Esophagus squamous epithelium (tissue), 5 donors: ENCODE measurements at places on chromosomes 3 and 15. TPM values are rescaled to one million over a fixed set of nuclear protein-coding genes. Genes with fewer than 3 reads are reported as not detected.

The CCRL2 gene
- not detected for total RNA-seq

The TMEM39A gene
- 15.5 TPM for total RNA-seq

The HMG20A gene
- total RNA-seq: 7.9 TPM

The PLA2G4E gene
- 1.1 TPM for total RNA-seq

The SLC24A5 gene
- not detected for total RNA-seq

The SRPRB gene
- 25.1 TPM for total RNA-seq

The RPL35A gene
- total RNA-seq: 823 TPM

DNA sequence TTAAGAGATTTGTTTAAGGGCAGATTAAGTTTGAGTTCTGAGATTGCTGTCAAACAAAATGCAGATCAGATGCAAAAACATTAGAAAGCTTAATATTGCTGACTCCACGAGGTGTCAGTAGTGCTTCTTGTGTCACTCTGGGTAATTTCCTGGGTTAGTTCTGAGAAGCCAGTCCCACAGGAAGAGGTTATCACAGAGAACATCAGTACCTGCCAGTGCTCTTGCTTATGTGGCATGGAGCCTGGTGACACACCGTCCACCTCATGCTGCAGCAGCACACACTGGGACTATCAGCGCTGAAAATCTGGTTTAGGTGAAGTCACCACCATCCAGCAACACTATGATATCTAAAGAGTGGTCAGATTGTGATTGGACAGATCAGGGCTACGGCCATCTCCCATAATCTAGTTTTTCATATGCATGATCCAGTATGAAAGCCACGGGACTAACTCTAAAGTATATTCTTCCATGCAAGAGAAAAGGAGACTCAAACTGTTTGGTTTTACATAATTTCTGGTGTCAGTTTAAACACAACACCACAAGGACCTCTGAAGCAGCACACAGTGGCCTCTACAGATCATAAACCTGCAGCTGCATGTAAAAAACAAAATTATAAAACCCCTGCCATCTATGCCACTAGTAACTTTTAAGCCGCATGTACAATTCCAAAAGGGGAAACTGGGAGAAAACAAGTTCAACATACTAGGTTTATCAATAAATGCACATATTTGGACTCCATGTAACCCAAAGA is 36.1 kb upstream of the MYO5C start:
- H3K4me1 ChIP-seq: no peaks in the 10 kb centered on the region
- H3K4me3 ChIP-seq: no peak overlapping the region
- no peaks in the 10 kb centered on the region for H3K27me3 ChIP-seq
- DNase-seq: no peak

- H3K27me3 ChIP-seq: no peaks in the 10 kb centered on the region
- no peak overlapping the region for H3K4me3 ChIP-seq
- DNase-seq: no peak
- H3K4me1 ChIP-seq: no peaks in the 10 kb centered on the region
Observed at GRCh38 chr3:134544316-134544715, 58.5 kb downstream of the CEP63 start.

- no peaks in the 10 kb centered on the region for H3K27me3 ChIP-seq
- H3K36me3 ChIP-seq: no peaks in the 10 kb centered on the region
- DNase-seq: no peak
- H3K4me3 ChIP-seq: no peak overlapping the region
- no peaks in the 10 kb centered on the region for H3K4me1 ChIP-seq
Observed at GRCh38 chr3:110077093-110077492, 739.7 kb upstream of the DPPA4 start.

DNA sequence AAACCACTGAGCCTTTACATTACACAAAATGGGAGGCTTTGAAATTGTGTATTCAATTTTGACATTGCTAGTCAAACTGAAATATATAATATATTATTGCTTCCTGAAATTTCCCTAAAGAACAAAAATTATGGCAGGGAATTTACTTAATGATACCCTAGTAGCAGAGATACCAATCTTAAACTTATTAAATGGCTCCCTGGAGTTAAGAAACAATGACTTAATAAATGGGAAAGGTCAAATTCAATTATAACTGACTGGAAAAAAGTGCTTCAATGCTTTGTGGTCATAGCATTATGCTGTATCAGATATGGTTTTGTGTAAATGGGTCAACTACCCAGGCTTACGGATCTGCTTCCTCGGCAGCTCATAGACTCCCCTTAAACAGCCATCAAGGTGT is 244.1 kb downstream of the CNTN3 start:
- no peaks in the 10 kb centered on the region for H3K4me1 ChIP-seq
- H3K36me3 ChIP-seq: no peaks in the 10 kb centered on the region
- DNase-seq: no peak
- H3K27me3 ChIP-seq: no peaks in the 10 kb centered on the region
- H3K27ac ChIP-seq: no peak overlapping the region

- no peak for DNase-seq
- no peak overlapping the region for H3K4me3 ChIP-seq
- H3K27me3 ChIP-seq: no peaks in the 10 kb centered on the region
- no peak overlapping the region for H3K27ac ChIP-seq
- no peaks in the 10 kb centered on the region for H3K36me3 ChIP-seq
Observed at GRCh38 chr3:83321891-83322290, 1560.4 kb upstream of the GBE1 start.

DNA sequence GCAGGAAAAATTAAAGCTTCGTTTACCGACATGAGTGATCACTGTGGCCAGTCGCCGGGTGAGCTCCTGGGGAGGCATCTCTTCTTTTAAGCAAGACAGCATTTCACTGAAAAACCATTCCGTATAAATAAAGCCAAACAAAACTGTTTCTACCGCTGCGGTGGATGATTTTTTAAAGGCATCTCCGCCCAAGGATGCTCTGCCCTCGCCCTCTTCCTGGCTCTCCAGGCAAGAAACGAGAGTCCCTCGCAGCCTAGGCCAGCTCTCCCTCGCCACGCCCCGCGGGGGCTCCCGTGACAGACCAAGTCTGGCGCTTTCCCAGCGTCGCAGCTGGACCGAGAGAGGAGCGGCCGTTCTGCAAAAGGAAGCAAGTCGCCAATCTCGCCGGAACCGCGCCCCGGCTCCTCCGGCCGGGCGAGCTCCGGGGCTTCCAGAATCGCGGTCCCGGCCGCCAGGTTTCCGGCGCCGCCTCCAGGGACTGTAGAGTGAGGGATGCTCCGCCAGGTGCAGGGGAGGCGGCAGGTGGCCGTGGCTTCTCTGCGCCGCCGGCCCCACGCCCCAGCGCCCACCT is 458 bp downstream of the MCF2L2 start:
- H3K27ac ChIP-seq: peak overlapping the region; percentile 27
- H3K4me3 ChIP-seq: peak overlapping the region; percentile 52
- DNase-seq: no peak

GRCh38 chr3:13795816-13796215 is 84.1 kb downstream of the WNT7A start:
- H3K4me3 ChIP-seq: no peak overlapping the region
- no peak overlapping the region for H3K27ac ChIP-seq
- no peak for DNase-seq
- no peaks in the 10 kb centered on the region for H3K4me1 ChIP-seq
- no peaks in the 10 kb centered on the region for H3K36me3 ChIP-seq
- H3K27me3 ChIP-seq: peaks cover 86% of the 10 kb centered on the region

DNA sequence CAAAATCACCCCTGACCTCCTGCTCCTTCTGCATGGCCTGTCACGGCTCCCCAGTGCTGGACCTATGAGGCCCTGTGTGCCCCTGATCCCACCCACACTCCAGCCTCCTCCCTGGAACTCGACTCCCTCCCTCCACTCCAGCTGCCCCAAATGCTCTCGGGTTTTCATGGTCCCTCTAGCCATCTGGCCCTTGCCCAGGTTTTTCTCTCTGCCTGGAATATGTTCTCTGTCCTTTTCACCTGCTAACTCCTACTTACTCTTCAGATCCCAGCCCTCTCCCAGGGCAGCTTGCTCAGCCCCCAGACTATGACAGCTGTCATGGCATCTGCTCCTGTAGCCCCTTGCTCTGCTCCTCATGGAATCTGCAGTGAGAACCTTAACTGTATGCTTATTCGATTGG is 30.3 kb downstream of the DUSP7 start:
- no peaks in the 10 kb centered on the region for H3K27me3 ChIP-seq
- peaks cover 66% of the 10 kb centered on the region for H3K4me1 ChIP-seq
- DNase-seq: no peak
- no peak overlapping the region for H3K4me3 ChIP-seq

GRCh38 chr3:57952208-57952631 is 56.0 kb upstream of the FLNB start:
- H3K27ac ChIP-seq: peak overlapping the region; percentile 83
- peaks cover 23% of the 10 kb centered on the region for H3K4me1 ChIP-seq
- no peak overlapping the region for H3K4me3 ChIP-seq
- no peaks in the 10 kb centered on the region for H3K27me3 ChIP-seq
- H3K36me3 ChIP-seq: no peaks in the 10 kb centered on the region

DNA sequence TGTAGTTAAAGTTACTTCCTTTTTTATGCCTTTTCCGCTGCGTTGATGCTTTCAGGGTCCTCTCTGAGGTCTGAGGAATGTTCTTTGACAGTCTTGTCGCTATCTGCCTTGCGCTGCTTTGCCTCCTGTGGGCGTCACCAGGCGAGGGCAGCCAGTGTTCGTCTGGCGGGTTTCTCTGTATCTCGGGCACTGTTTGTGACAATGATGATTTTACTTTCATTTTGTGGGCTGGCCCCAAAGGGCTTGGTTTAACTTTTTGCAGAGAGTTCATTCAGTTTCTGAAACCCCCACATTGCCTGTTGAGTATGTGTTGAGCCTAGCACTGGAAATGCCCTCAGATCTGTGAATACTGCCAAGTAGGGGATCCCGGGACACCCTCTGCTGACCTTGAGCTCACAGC is 24.6 kb upstream of the SACM1L start:
- peaks cover 10% of the 10 kb centered on the region for H3K4me1 ChIP-seq
- H3K36me3 ChIP-seq: no peaks in the 10 kb centered on the region
- H3K27ac ChIP-seq: no peak overlapping the region
- DNase-seq: no peak
- peak overlapping the region; percentile 44 for H3K4me3 ChIP-seq
- no peaks in the 10 kb centered on the region for H3K27me3 ChIP-seq

GRCh38 chr3:150210461-150211110 is 197.5 kb upstream of the TSC22D2 start:
- no peaks in the 10 kb centered on the region for H3K36me3 ChIP-seq
- DNase-seq: no peak
- no peak overlapping the region for H3K4me3 ChIP-seq
- H3K4me1 ChIP-seq: peaks cover 12% of the 10 kb centered on the region
- H3K27me3 ChIP-seq: no peaks in the 10 kb centered on the region
- no peak overlapping the region for H3K27ac ChIP-seq

GRCh38 chr3:46095307-46095706 is 68.0 kb upstream of the XCR1 start:
- H3K4me3 ChIP-seq: no peak overlapping the region
- H3K4me1 ChIP-seq: peaks cover 7% of the 10 kb centered on the region
- H3K36me3 ChIP-seq: no peaks in the 10 kb centered on the region
- peaks cover 11% of the 10 kb centered on the region for H3K27me3 ChIP-seq
- H3K27ac ChIP-seq: no peak overlapping the region
- no peak for DNase-seq

DNA sequence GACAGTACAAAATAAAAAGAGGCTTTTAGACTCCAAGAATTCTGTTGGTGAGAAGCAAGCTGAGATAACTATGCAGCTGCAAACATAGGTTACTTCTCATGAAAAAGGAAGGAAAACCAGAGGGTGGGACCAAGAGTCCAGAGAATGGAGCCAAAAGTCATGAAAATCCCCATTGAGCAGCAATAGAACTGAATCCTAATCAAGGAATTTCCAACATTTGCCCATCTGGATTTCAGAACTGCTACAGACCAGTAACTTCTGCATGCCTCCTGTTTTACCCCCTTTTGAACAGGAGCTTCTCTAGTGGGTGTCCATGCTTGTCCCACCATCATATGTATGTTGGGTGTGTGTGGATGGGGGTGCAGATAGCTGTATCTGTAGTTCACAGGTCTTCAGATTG is 33.6 kb upstream of the BNC1 start:
- no peaks in the 10 kb centered on the region for H3K36me3 ChIP-seq
- H3K4me1 ChIP-seq: peaks cover 21% of the 10 kb centered on the region
- H3K27ac ChIP-seq: no peak overlapping the region
- no peaks in the 10 kb centered on the region for H3K27me3 ChIP-seq
- no peak for DNase-seq
- no peak overlapping the region for H3K4me3 ChIP-seq

GRCh38 chr3:16496008-16496407 is 17.5 kb downstream of the RFTN1 start:
- H3K4me3 ChIP-seq: no peak overlapping the region
- peaks cover 20% of the 10 kb centered on the region for H3K4me1 ChIP-seq
- H3K36me3 ChIP-seq: peaks cover 7% of the 10 kb centered on the region

GRCh38 chr15:90851114-90851513 is 17.3 kb upstream of the FURIN start:
- no peaks in the 10 kb centered on the region for H3K36me3 ChIP-seq
- no peak overlapping the region for H3K27ac ChIP-seq
- no peaks in the 10 kb centered on the region for H3K4me1 ChIP-seq
- no peaks in the 10 kb centered on the region for H3K27me3 ChIP-seq
- H3K4me3 ChIP-seq: no peak overlapping the region
- no peak for DNase-seq

- no peaks in the 10 kb centered on the region for H3K36me3 ChIP-seq
- no peaks in the 10 kb centered on the region for H3K27me3 ChIP-seq
- H3K4me1 ChIP-seq: peaks cover 4% of the 10 kb centered on the region
- H3K27ac ChIP-seq: peak overlapping the region; percentile 73
- no peak overlapping the region for H3K4me3 ChIP-seq
Observed at GRCh38 chr3:184786280-184786941, 25.6 kb upstream of the VPS8 start.

DNA sequence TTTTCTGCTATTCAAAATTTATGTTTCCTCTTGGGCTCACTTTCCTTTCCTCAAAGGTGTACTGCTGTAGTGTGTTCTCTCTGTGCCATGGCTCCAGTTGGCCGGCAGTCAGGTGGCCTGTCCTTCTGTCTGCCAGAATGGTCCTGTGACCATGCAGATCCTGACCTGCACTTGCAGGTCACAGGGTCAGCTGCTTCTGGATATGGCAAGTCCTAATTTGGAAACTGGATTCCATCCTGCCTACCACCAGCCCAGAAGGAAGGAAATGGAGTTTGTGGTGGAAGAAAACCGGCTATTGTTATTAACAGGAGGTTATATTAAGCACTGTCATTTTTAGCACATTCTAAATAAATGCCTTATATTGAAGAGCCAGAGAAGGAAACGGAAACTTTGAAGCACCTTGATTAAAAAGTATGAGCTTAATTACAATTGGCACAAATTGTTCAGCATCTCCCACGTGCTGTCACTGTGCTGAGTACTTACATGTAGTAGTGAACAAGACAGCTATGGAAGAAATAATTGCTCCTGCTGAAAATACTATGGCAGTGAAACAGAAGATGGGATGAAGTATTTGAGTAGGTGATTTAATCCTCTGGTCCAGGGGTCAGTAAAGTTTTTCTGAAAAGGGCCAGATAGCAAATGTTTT is 362.8 kb downstream of the PTPRG start:
- peaks cover 23% of the 10 kb centered on the region for H3K4me1 ChIP-seq
- no peak overlapping the region for H3K27ac ChIP-seq
- H3K27me3 ChIP-seq: no peaks in the 10 kb centered on the region
- H3K4me3 ChIP-seq: no peak overlapping the region

- H3K27ac ChIP-seq: no peak overlapping the region
- no peaks in the 10 kb centered on the region for H3K36me3 ChIP-seq
- no peak overlapping the region for H3K4me3 ChIP-seq
- DNase-seq: no peak
Observed at GRCh38 chr3:12115849-12116248, 42.9 kb downstream of the TIMP4 start.
